ENCODE measurements at places on chromosomes 5 and 9.

DNA sequence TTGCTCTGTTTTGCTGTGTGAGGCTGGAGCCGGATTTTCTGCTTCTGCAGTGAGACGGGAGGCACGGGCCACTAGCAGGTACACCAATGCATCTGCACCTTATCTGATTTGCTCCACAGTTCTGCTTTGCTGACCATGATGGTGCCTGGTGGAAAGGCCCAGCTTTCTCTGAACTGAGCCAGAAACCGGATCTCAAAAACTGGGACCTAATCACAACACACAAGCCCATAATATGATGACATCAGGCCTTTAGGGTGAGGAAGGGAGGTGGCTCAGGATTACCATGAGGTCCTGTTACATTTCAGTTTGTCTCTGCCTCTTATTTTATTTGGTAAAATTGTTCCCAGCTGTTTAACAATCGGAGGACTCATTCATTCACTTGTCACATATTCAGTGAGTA, 49.8 kb downstream of the FGF1 start:
- no peak for DNase-seq

- no peak for DNase-seq
These were observed 37.4 kb upstream of the ALDH1B1 start for GRCh38 chr9:38355115-38355514.

GRCh38 chr5:75108931-75109596, 56.7 kb upstream of the GCNT4 start:
- DNase-seq, result no peak

GRCh38 chr5:109234381-109234780, 175.4 kb downstream of the PJA2 start:
- DNase-seq, result no peak

DNA sequence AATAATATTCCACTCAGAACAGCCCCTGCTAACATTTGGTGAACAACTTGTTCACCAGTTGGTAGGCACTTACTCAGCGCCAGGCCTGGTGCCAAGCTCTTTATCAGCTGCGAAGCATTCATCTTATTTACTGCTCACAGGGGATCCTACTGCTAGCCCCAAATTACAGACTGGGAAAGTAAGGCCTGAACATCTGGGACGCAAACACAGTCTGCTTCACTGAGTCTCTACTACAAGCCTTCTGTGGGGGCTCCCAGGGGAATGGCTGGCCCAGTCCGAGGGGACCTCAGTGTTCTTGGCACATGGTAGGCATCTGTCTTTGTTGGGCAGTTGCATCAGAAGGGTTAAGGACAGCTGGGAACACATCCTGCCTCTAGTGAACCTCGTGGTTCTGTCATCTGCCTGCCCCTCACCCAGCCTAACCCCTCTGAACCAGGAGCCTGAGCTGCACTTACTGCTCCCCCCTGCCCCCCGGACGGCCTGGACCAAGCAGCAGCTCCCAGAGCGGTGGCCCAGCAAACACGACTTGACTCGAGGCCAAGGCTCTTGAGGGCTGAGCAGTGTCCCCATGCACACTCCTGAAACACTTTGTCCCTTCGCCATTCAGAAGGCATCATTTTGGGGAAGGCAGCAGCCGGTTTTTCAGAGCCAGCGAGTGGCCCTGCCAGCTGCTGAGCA, at the start of gene PHYHD1:
PHYHD1 (plus strand) TSS at position 602 of the 678 bp plus-strand sequence. CDS start 1,342 bp downstream, outside the sequence.
- DNase-seq, result no peak

DNA sequence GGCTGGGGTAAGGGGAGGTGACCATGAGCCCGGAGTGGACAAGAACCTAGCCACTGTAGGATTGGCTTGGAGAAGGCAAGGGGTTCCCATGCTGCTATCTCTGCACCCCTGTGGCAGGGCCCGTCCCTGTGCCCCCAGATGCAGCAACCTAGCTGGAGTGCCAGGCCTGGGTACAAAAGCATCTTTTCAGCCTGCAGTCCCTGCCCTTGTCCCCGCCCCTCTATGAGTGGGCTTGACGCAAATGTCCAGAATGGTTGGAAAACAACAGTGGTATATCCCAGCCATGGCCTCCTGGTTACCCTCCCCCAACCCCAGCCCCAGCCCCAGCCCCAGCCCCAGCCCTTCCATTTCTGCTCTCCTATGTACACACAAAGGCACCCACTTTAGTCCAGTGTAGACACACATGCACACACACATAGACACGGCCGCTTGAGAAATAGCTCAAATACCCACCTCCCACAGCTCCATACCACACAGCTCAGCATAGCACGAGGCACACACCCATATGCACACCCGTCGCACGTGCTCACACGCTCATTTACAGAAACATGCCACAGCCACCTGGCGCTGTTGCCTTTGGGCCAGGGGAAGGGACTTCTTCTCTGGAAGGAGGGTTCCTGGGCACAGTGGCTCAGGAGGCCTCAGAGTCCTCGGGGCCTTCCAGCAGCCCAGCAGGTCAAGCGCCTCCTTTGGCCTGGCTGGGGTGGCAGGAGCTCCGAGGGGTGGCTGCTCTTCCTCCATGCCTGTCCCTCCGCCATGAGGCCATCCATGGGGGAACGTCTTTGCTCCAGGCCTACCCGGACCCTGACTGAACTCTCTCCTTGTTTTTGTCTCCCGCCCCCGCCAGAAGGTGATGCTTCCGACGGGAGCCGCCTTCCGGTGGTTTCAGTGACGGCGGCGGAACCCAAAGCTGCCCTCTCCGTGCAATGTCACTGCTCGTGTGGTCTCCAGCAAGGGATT, 34.1 kb downstream of the CXXC5 start:
- no peak for DNase-seq

DNA sequence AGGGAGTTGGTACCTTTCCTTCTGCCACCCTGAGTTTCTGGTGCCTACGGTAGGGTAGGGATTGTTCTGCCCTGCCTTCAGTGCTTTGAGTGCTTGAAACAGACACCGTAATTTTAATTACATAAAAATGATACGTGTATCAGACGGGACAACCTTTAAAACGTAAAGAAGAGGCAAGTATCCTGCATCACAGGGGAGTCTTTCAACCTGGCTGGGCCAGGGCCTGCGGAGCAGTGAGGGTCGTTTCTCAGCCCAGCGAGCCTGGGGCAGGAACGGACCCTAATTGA, 483 bp upstream of the DAB2IP start:
- no peak for DNase-seq

- no peak for DNase-seq
These were observed 110.2 kb upstream of the MYO10 start for GRCh38 chr5:17046320-17046719.

- DNase-seq, result no peak
These were observed 47.7 kb upstream of the GLRX start for GRCh38 chr5:95870105-95870672.

DNA sequence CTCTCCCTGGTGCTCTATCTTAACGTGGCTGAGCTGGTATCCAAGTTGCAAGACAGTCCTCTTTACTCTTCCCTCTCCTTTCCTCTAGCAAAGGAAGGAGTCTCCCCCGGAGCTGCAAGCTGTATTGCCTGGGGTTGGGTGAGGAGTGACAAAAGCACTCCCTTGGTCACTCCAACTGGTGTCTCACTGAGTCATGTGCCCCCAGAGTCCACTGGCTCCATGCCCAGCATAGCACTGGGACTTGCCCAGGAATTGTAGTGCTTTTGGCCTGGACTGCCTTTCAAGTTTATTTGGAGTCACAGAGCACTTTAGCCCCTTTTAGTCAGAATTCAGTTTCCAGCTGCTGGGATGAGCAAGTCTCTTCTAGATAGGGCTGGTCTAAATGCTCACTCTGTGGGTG, 82.6 kb upstream of the FST start:
- DNase-seq, result no peak

GRCh38 chr5:147168578-147169327, 66.1 kb upstream of the STK32A start:
- DNase-seq, result no peak

DNA sequence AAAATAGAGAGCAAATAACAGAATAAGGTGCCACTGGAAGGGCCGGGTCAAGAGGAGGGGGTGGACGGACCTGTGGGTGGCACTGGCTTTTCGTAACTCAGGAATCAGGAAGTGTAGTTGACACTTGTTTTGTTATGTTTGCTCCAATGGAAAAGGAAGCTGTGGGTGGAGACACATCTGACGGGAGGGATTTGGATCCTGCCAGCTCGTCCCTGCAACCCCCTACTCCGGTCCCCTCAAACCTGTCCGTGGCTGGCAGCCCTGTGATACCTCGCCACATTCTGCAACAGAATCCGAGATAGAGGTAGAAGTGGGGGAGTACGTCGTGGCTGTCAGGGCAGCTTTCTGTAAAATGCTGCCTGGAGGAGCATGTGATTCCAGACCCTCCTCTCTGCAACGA, 104.2 kb upstream of the IER5L start:
- DNase-seq, result no peak

- DNase-seq, result no peak
These were observed 518.7 kb downstream of the LRRC70 start for GRCh38 chr5:63097286-63097685.

GRCh38 chr5:45532826-45533624, 163.2 kb downstream of the HCN1 start:
- DNase-seq, result no peak

- no peak for DNase-seq
These were observed 1866.1 kb upstream of the NUDT12 start for GRCh38 chr5:105428451-105429380.

DNA sequence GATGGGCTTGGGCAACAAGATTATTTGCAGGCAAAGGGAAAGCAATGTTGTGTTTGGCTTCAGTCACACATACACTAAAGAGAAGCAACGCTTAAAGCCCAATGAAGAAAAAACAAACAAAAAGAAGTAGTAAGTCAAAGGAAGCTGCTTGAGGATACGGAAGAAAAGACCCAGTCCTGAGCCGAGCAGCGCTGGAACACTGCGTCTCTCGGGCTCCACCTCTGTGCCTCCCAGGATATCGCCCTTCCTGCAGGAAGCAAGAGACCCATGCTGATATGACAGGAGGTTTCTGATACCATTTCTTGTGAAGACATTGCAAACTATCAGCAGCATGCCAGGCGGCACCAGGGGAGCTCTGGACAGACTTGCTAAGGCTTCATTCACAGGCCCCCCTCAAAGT, 9.9 kb downstream of the GNAQ start:
- no peak for DNase-seq

GRCh38 chr9:128007566-128008138, 26.9 kb upstream of the EEIG1 start:
- peak; percentile 69 for DNase-seq

- no peak for DNase-seq
These were observed 6.7 kb upstream of the PHF2 start for GRCh38 chr9:93569621-93570174.

GRCh38 chr5:91176288-91177016, 206.7 kb downstream of the ARRDC3 start:
- DNase-seq, result no peak

DNA sequence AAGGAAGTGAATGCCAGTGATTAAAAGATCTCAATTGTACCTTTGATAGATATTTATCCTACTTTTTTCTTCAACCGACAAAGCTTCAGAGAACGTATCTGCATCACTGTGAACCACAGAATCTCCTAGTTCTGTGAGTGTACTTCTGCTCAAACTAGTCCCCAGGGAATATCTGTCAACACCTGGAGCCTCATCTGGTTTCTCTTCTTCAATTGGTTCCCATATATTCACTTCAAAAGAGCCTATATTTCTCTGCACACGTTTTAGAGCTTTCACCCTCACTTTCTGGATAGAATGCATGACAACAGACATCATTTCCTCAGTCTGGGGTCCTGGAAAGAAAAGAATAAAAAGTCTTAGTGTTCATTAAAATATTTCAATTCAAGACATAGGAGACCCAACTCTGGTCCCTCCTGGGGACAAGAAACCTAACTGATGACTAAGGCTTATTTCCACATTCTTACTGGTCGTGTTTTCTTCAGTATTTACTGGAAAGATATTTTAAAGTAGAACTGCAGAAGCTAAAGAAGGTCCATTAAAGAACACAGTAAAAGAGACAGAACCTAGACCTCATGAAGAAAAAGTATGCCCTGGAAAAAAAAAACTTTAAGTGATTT, 64.3 kb downstream of the CPLANE1 start:
- no peak for DNase-seq

- no peak for DNase-seq
These were observed 1.6 kb downstream of the ECM2 start for GRCh38 chr9:92534204-92534603.

- no peak for DNase-seq
These were observed 8.1 kb downstream of the FGF18 start for GRCh38 chr5:171427318-171428167.

GRCh38 chr5:31935496-31936369, 238.4 kb downstream of the GOLPH3 start:
- no peak for DNase-seq

DNA sequence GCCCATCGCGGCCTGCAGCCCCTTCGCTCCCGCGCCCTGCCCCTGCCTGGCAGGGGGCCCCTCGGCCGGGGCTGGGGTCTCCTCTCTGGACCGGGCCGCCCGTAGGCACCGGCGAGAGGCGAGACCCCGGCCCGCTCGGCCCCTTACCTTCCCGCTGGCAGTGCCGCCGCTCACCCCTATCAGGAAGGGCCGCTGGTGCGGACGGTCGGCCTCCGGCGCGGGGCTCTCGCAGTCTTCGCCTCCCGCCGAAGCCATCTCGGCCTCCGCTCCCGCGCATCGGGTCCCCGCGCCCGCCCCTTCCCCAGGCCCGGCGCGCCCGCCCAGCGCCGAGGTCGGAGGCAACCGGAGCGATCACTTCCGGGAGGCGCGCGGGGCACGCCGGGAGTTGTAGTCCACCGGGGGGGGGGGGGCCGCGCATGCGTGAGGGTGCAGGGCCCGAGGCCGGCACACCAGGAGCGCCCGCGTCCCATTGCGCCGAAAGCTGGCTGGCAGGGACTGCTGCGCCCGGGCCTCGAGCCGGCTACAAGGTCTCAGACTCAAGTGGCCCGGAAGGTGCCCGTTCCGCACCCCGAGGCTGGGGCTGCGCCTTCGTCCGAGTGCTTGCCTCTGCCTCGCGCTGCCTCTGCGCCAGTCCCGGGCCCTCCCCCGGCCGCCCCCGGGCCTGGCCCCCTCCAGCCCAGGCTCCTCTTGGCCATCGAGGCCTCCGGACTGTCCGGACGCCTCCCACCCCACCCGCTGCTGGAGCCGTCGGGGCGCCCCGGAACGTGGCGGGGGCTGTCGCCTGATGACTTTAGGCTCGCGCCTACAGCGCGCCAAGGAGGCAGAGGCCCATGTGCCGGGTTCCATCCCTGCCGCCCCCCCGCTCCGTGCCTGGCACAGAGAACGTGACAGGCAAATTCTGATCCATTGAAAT, at the start of gene UCK1:
UCK1 (minus strand) TSS at position 344 of the 913 bp plus-strand sequence; CDS start at position 255, 89 bp downstream.
- DNase-seq, result peak; percentile 69

GRCh38 chr5:145118611-145119010, 716.5 kb downstream of the PRELID2 start:
- DNase-seq, result no peak
